Mesenteric fat pad (tissue), 1 donor: ENCODE measurements at places on chromosomes 16 and 17.

DNA sequence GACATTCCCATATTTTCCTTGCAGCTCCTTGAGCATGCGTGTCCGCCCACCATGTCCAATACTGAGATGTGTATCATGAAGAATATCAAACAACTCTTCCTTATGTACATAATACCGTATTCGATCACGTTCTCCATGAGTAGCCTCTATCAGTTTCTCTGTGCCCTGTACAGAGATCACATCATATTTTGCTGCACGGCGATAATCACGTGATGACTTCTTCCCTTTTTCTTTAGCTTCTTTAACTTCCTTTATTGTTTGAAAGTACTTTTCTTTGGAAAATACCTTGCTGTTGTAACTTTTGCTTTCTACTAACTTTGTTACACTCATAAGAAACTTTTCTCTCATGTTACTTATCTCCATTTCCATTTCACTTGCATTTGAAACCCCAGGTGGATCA, 6.6 kb downstream of the KRABD2 start:
- DNase-seq, result no peak

DNA sequence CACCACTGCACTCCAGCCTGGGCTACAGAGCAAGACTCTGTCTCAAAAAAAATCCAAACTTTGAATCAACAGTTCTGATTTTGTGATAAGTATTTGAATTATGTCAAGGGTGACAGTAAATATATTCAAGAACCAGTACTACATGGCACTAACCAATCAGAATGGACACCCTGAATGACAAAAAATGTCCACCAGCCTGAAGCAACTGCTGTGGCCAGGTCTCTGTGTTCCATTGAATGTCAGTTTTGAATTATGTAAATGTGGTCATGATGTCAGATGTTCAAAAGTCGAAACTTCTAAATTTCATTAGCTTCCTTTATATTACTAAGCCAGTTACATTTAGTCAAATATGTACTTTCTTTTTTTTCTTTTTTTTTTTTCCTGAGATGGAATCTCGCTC, 15.4 kb upstream of the ATXN1L start:
- DNase-seq, result no peak

DNA sequence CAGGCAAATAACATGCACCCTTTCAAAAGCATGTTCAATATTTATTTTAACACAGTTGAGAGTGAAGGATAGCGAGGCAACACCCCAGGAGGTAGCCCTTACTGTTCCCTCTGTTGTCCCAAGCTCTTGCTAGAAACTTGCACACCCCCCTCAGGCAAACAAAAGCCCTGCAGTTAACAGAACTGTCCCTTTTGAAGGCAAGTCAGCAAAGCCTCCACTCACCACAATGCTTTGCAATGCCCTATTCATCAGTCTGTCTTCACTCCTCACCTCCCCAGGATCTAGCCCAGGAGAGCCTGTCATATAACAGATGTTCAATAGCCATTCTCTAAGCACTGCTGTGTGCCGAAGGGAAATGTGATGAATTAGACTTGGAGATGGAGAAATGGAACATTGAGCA, 3.5 kb upstream of the CNEP1R1 start:
- DNase-seq, result no peak

- DNase-seq, result no peak
These were observed 5.1 kb downstream of the TTYH2 start for GRCh38 chr17:74218436-74218835.

DNA sequence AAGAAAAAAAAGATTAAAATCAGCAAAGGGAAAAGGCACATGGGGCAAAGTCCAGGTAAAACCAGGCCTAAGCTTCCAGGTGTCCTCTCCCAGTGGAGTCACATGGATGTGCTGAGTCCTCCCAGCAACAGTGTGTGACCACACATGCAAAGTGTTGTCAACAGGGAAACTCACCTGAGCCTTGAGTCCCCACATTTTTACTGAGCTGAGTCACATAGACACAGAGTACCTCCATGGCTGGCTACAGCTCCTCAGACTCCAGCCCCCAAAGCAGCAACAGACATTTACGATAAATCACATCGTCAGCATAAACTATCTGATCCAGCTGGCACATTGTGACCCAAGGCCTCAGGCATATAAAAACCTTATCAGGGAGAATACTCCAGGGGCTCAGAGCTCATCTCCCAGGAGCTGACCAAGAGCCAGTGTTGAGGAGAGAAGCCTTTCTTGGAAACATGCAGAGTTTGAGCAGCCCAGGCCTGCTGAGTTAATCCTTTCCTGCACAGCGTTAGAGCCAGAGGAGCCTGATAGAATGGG, 20.5 kb downstream of the ERCC4 start:
- no peak for DNase-seq

GRCh38 chr17:45073414-45074070, 12.4 kb downstream of the NMT1 start:
- no peak for DNase-seq

DNA sequence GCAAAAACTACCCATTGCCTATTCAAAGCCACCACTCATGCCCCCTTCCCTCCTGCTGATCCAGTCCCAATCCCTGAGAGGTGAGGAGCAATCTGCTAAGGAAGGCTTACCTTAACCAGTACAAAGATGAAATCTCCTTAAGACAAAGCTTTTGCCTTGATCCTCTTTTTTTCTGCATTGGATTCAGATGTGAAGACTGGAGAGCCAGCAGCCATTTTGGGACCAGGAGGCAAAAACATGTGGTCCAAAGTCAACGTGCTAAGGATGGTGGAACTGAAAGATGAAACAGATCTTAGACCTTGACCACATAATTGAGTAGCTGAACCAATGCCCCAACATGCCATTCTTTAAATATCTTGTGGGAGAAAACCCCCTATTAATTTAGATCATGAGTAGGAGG, 171.4 kb downstream of the IRX5 start:
- DNase-seq, result no peak

DNA sequence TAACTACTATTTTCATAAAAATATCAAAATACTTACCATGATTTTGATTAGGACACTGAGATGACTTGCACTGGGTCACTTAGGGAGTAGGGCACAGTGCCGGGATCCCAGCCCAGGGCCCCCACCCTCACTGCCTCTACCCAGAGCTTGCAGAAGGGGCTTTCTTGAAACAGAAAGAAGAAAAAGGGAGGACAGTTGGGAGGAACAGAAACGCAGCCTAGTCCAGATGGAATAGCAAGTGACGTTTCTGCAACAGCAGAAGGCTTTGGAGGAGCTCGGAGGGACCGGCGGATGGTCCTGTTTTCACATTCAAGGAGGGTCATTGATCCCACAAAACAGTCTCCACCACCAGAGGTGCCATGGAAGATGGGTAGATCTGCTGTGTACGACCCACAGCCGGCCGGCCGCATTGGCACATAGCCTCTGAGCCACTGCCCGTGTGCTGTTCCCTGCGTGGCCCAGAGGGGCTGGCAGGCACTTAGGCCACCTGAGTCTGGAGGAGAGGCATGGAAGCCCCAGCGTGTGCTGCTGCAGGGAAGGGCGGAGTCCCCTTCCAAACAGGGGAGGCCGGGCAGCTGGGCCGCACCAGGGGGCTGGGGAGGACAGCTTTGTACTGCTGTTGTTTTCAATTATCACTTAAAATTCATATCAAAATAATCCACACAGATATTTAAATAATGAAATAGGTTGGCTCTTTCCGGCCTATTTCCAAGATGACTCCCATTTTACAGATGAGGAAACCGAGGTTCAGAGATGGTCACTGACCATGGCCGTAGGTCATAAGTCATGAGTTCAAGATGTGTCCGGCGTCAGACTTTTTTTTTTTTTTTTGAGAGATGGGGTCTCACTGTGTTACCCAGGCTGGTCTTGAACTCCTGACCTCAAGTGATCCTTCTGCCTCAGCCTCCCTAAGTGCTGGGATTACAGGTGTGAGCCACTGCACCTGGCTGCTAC, 22.9 kb upstream of the GSG1L start:
- DNase-seq, result no peak

GRCh38 chr16:69860233-69861231, 90.6 kb upstream of the CLEC18A start:
- no peak for DNase-seq
